ENCODE measurements at places on chromosomes 4 and X.

GRCh38 chr4:169009286-169010124 lies 550 bp downstream of the CBR4 start:
- DNase-seq: peak; percentile 39

- peak; percentile 39 for DNase-seq
These were observed 721 bp upstream of the MAOA start for GRCh38 chrX:43655151-43656004.

DNA sequence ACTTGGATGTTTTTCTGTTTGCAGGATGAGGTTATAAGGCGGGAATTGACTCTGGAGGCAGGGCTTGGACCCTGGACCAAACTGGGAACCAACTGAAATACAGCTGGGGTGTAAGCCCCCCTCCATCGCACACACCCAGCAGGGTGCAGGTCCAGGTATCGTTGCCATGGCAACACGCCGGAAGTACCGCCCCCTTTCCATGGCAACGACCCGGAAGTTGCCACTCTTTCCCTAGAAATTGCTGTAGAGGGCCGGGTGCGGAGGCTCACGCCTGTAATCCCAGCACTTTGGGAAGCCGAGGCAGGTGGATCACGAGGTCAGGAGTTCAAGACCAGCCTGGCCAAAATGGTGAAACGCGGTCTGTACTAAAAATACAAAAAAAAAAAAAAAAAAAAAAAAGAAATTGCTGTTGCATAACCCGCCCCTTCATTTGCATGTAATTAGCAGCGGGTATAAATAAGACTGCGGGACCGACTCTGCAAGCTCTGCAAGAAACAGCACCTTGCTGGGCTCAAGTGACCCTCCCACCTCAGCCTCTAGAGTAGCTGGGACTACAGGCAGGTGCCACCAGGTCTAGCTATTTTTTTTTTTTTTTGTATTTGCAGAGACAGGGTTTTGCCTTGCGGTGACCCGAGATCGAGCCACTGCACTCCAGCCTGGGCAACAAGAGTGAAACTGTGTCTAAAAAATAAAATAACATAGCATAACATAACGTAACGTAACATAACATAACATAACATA lies 139.6 kb downstream of the CRLF2 start:
- peak; percentile 19 for DNase-seq

DNA sequence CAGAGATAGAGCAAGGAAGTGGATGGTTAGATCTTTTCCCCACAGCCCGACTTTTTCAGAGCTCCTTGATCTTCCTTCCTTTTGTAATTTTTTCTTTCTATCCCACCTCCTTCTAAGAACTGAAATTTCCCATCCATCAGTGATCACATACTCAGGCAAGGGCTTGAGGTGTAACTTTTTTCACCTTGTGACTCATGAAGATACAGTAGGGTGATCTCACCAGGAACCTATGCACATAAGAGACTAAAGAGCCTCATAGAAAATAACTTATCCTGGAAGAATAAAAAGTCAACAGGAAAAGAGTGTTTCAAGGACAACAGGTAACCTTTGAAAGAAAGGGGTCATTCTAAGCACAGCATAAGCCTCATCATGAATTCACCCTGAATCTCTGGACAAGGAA lies 131.2 kb upstream of the HCCS start:
- no peak for DNase-seq

Data from Daoy (cell line).